ENCODE measurements at places on chromosomes 6 and 20.

DNA sequence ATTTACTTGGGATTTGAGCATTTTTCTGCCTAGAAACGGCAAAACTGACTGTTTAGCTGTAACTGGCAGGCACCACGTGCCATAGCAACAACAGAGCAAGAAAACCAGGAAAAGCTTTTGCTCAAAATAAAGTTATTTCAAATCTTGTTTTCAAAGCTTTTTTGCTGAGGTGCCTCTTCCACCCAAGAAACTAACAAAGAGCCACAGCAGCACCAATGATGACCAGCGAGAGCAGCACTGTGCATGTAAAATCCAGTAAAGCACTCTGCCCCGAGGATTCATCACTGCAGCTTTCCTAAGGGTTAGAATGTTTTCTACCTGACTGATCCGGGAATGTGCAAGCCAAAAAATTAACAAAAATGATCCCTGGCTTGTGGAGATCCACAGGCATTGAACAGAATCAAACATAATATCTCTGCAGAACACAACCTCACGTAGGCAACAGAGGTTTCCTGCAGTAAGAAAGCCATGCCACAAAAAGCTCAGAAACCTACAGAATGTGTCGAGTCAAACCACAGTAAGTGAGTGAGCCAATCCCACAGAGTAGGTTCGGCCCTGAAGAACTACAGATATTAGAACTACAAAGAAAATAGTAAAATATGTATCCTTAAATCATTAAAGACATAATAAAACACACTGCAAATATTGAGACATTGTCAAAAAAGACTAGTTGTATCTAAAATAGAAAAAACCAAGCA is 7.4 kb upstream of the ULBP3 start:
- no peak overlapping the region for H3K4me3 ChIP-seq
- no peaks in the 10 kb centered on the region for H3K36me3 ChIP-seq
- no peaks in the 10 kb centered on the region for H3K27me3 ChIP-seq
- peak; percentile 45 for DNase-seq
- H3K4me1 ChIP-seq, result no peaks in the 10 kb centered on the region

DNA sequence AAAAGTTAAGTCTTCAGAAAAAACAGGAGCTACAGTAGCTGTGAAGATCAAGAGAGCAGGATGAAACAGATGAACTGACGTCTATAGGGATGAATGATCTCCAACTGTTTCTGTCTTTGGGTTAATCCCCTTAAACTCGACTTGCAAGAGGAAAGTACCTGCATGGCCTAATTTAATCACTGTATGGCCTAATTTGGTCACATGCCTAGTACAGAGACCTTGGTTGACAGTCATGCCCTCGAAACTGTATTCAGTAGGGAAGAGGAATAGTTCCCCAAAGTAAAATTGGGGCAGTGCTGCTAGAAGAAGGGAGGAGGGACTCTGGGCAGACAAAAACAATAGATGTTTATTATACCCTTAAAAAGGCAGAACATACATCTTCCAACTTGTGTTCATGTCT is 10.0 kb upstream of the SMAP1 start:
- no peak for DNase-seq
- no peaks in the 10 kb centered on the region for H3K27me3 ChIP-seq
- no peak overlapping the region for H3K4me3 ChIP-seq

- no peak overlapping the region for H3K27ac ChIP-seq
- H3K27me3 ChIP-seq, result no peaks in the 10 kb centered on the region
- H3K4me1 ChIP-seq, result peaks cover 16% of the 10 kb centered on the region
- H3K4me3 ChIP-seq, result no peak overlapping the region
These were observed 45.6 kb upstream of the FOXA2 start for GRCh38 chr20:22629927-22630326.

DNA sequence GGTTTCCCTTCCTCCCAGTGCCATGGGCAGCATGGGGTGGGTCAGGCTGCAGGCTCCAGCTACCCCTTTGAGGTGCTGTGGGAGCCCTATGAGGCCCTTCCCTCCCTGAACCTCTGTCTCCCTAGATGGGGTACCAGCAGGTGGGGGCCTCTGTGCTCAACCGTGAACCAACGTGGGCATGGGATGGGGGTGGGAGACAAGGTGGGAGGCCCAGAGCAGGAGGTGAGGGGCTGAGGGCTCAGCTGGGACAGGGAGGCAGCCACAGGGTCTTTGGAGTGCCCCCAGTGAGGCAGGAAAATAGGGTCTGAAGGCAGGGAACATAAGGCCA is 33.3 kb downstream of the SUN5 start:
- no peaks in the 10 kb centered on the region for H3K27me3 ChIP-seq
- no peak overlapping the region for H3K27ac ChIP-seq
- H3K4me1 ChIP-seq, result peaks cover 31% of the 10 kb centered on the region
- no peaks in the 10 kb centered on the region for H3K36me3 ChIP-seq

GRCh38 chr6:101392586-101393230 is 800 bp upstream of the GRIK2 start:
- H3K4me1 ChIP-seq, result peaks cover 10% of the 10 kb centered on the region
- no peak overlapping the region for H3K27ac ChIP-seq
- peaks cover 59% of the 10 kb centered on the region for H3K27me3 ChIP-seq
- peak; percentile 53 for DNase-seq
- peak overlapping the region; percentile 79 for H3K4me3 ChIP-seq

- H3K4me1 ChIP-seq, result no peaks in the 10 kb centered on the region
- H3K27me3 ChIP-seq, result no peaks in the 10 kb centered on the region
- no peaks in the 10 kb centered on the region for H3K36me3 ChIP-seq
- no peak for DNase-seq
- H3K4me3 ChIP-seq, result no peak overlapping the region
These were observed 491.6 kb upstream of the CDH4 start for GRCh38 chr20:60760256-60761000.

- peaks cover 26% of the 10 kb centered on the region for H3K4me1 ChIP-seq
- H3K27me3 ChIP-seq, result no peaks in the 10 kb centered on the region
- peak overlapping the region; percentile 12 for H3K4me3 ChIP-seq
- peak overlapping the region; percentile 50 for H3K27ac ChIP-seq
- H3K36me3 ChIP-seq, result no peaks in the 10 kb centered on the region
These were observed 46.1 kb downstream of the RALGAPA2 start for GRCh38 chr20:20666359-20666758.

DNA sequence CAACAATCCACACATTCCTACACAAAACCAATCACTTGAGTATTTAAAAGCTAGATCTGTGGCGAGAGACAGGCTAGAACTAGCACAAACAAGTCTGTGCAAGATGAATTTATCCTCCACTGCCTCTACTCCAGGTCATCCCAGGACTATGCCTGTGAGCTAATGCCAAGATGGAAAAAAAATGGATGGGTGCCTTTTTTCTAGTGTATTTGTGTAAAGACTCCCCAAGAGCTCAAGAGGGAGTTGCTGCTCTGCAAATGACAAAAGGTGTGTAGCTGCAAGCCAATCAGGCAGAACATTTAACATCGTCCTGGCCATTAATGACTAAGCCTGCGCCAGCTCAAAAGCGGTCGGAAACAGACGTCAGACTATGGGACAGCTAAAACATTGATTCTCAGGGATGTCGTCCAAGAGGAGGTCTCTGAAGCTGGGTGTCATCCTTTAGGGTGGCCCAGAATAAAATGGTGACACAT is 21.9 kb downstream of the ATXN1 start:
- no peaks in the 10 kb centered on the region for H3K27me3 ChIP-seq
- H3K4me3 ChIP-seq, result no peak overlapping the region
- H3K36me3 ChIP-seq, result no peaks in the 10 kb centered on the region

- H3K36me3 ChIP-seq, result no peaks in the 10 kb centered on the region
- DNase-seq, result no peak
- peaks cover 13% of the 10 kb centered on the region for H3K4me1 ChIP-seq
- no peak overlapping the region for H3K4me3 ChIP-seq
- H3K27me3 ChIP-seq, result no peaks in the 10 kb centered on the region
- no peak overlapping the region for H3K27ac ChIP-seq
These were observed 1588.0 kb downstream of the GRIK2 start for GRCh38 chr6:102981490-102982015.

DNA sequence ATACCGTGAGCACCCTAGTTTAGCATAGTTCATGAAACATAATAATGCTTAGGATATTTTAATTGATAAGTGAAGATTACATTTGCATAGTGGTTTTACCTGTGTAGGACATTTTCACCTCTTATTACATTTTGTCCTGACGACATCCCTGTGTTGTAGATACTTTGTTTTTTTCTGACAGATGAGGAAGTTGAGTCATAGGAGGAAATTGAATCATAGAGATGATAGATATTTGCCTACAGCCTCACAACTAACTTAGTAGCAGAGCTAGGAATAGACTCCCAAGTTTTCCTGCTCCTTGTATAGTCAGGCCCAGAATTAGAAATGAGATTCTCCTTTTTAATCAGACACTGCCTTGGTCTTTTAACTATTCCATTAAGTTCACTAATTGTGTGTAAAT is 100.5 kb upstream of the SUPT3H start:
- peaks cover 3% of the 10 kb centered on the region for H3K4me1 ChIP-seq
- DNase-seq, result no peak

GRCh38 chr6:33207552-33208090 is 679 bp upstream of the RING1 start:
- H3K27ac ChIP-seq, result no peak overlapping the region
- peaks cover 69% of the 10 kb centered on the region for H3K27me3 ChIP-seq
- H3K36me3 ChIP-seq, result peaks cover 6% of the 10 kb centered on the region
- peaks cover 44% of the 10 kb centered on the region for H3K4me1 ChIP-seq
- DNase-seq, result peak; percentile 73

- no peaks in the 10 kb centered on the region for H3K4me1 ChIP-seq
- no peak overlapping the region for H3K4me3 ChIP-seq
- H3K27me3 ChIP-seq, result peaks cover 7% of the 10 kb centered on the region
- no peaks in the 10 kb centered on the region for H3K36me3 ChIP-seq
These were observed 7.9 kb upstream of the RIN2 start for GRCh38 chr20:19750101-19750606.

DNA sequence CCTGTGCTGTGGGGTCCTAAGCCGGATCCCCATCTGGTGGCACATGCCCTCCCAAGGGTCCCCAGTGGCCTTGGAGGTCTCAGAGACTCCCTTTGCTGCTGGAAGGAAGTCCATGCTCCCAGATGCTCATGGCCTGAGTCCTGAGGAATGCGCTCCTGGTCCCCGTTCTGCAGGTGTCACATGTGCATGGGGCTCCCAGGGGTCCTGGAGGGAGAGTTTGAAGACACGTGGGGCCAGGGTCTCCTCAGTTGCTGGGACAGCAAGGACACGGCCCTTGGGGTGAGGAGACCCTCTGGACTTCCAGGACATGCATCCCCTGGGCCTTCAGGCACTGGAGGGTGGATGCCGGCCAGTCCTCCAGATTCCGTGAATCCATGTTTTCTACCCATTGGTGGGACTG is 11.7 kb downstream of the ZBP1 start:
- no peak overlapping the region for H3K27ac ChIP-seq
- H3K27me3 ChIP-seq, result no peaks in the 10 kb centered on the region
- no peak overlapping the region for H3K4me3 ChIP-seq

DNA sequence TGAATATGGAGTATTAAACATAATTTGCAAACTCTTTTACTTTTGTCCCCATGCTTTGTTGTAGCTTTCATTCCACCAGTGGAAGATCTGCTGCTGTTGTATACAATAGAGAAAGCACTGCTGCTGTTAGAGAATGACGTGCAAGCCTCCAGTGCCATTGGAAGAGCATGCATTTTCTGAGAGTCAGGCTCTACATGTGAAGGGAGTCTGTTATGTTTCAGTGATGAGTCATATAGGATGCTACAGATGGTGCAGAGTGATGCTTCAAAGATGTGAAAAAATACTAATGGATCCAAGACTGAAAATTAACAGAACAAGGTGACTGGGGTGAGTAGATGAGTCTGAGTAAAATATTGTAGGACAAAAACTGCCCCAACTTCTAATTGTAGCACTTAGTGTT is 22.4 kb upstream of the BACH2 start:
- no peak for DNase-seq
- no peak overlapping the region for H3K4me3 ChIP-seq
- no peak overlapping the region for H3K27ac ChIP-seq
- H3K4me1 ChIP-seq, result no peaks in the 10 kb centered on the region
- H3K36me3 ChIP-seq, result no peaks in the 10 kb centered on the region

DNA sequence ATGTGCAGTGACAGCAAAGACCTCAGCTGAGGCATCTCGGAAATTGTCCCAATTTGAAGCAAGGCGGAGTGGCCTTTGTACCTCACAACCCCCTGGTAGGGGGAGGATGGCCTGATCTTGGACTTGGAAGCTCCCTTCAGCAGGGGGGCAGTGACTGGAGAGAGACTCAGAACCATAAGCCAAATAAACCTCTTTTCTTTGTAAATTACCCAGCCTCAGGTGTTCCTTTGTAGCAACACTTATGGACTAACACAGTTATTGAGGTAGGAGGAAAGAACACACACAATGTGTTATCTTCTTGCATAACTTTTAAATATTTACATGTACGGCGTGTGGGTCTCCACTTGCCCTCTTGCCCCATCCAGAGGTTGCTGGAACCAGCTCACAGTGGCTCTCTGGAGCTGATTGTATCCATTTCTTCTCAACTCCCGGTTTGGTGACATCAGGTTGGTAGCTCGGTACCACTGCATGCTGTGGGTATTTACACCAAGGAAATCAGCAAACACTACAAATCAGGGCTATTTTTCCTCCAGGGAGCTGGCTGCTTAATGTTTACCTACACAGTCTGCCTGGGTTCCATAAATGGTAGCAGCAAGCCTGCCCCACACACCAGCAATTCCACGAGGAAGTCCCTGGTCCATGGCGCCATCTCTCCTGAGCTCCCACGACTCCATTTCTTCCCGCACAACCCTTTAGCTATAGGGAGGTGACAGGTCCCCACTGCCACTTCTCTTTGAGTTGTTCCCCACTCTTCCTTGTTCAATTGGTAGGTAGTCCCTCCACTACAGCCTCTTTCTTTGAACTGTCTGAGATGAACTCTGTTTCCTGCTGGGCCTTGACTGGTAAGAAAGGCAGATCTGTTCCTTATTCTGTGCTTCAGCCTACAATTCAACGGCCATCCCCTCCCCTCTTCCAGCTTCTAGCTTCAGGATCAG is 54.3 kb upstream of the TASP1 start:
- no peaks in the 10 kb centered on the region for H3K4me1 ChIP-seq
- no peak overlapping the region for H3K27ac ChIP-seq
- H3K36me3 ChIP-seq, result no peaks in the 10 kb centered on the region
- no peak for DNase-seq
- H3K27me3 ChIP-seq, result no peaks in the 10 kb centered on the region

DNA sequence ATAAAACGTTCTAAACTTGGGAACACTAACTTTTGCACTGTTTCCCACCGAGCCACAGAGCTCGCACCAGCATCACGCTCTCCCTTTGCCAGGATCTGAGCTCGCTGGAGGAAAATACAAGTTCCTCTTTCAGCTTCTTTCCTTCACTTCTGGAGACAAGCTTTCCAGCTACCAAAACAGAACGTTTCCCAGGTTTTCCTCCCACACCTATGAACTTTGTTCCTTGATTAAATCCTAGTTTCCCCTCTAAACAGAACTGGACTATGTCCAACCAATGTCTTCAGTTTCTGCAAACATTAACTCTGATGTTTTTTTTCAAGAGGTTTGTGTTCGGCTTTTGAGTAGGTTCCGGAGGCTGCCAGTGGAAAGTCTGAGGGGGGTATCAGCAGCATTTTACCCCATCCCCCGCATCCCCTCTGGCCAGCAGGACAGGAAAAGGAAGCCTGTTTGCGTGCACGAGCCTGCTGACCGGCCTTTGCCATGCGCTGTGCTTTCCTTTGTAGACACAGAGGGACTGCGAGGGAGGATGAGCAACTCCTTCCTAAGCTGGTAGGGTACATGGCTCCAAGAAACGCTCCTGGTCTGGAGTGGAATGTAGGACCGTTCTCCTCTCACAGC is 135.5 kb downstream of the LY86 start:
- peak overlapping the region; percentile 33 for H3K27ac ChIP-seq
- H3K36me3 ChIP-seq, result no peaks in the 10 kb centered on the region
- no peak for DNase-seq

Data from GM23338 (cell line).